ENCODE measurements at places on chromosomes 7 and 10.

DNA sequence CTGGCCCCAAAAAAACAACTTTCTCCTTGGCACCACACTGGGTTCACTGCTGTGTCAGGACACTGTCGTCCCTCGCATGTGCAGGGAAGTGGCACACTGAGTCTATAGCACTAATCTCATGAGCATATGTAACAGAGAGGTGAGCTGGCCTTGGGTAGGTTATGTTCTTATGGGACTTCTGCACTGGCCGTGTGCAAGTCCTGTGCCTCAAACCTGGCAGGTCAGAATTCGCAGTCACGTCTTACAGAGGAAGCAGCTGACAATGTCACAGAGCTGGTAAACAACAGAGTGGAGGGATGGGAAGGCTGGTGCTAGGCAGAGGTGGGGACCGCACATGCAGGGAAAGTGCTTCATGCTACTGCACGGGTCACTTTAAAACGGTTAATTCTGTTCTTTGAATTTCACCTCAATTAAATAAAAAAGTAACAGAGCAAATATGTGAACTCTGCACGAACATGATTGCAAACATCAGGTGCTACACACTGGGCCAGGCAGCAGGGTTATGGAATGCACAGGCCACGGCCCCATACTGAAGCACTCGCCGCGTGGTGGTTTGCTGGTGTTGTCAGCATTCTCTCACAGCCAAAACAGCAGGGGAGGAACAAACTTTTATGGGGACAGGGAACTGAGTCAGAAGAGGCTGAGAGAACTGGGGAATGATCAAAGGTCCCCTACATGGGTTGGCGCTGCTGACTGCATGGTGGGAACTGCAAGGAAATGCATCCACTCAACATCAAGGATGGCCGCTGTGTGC, 54.2 kb downstream of the VOPP1 start:
- no peak for DNase-seq

- no peak for DNase-seq
Observed at GRCh38 chr7:135179321-135179925, 8.9 kb upstream of the CYREN start.

- DNase-seq = no peak
Observed at GRCh38 chr7:138713191-138713590, 12.0 kb upstream of the SVOPL start.

DNA sequence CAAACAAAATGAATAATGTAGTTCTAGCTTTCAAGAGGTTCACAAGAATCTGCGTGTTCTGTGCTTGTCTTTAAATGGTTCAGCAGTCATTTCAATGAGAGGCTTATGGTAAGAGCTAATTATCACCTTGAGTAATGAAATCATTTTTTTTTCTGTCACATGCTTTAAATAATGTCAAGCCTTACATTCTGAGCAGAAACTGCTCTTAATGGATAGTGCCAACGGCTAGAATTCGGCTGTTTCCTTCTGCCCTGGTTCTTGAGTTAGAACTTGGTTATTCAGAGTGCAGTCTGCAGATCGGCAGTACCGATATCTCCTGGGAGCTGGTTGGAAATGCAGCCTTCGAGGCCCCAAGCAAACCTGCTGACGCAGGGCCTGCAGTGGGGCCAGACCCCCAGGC, 316.2 kb downstream of the CAMK1D start:
- no peak for DNase-seq

- DNase-seq = no peak
Observed at GRCh38 chr7:111408724-111409123, 153.6 kb downstream of the IMMP2L start.

Data from CD4-positive, alpha-beta T cell treated with Interferon alpha-2 for 1 hour (primary cell).